ENCODE measurements at places on chromosomes 5 and 9.
A peak's percentile ranks its signal among the peaks of the same experiment; 100 is the strongest.

- no peak for DNase-seq
Measured at GRCh38 chr5:90014420-90014819, 395.1 kb downstream of the CETN3 start.

DNA sequence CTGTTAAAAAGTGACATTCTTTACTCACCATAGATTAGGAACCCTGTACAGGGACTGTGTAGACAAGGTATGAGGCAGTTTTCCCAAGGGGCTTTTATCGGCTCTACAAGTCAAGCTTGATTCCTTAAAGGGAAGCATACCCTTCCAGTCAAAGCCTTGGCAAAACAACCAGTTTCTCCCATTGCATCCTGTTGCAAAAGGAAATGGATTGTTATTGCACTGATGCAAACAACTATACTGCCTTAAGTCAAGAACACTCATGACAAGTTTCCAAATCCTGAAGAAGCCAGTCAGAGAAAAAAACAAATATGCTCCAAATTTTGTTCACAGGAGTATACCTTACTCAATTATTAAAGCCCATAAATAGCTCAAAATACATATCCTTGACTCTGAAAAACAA, 67.5 kb downstream of the RGMB start:
- no peak for DNase-seq

DNA sequence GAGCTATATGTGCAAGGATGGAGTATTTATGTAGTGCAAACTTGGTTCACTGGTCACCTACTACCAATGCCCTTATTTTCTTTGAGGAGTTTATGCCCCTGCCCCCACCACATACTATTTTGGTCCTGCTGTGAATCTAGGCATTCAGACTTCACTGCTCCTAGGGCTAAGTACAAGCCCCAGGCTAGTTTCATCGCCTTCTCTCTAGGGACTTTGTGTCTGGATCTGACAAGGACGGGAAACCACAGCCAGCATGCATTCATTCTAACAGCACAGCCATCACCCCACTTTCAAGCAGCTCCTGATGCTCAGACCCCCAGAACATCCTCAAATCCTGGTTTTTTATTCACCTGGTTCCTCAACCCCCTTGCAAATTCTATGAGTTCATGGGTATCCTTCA, 56.8 kb downstream of the DRD1 start:
- no peak for DNase-seq

GRCh38 chr9:6356441-6356840, 28.3 kb downstream of the TPD52L3 start:
- DNase-seq: no peak

DNA sequence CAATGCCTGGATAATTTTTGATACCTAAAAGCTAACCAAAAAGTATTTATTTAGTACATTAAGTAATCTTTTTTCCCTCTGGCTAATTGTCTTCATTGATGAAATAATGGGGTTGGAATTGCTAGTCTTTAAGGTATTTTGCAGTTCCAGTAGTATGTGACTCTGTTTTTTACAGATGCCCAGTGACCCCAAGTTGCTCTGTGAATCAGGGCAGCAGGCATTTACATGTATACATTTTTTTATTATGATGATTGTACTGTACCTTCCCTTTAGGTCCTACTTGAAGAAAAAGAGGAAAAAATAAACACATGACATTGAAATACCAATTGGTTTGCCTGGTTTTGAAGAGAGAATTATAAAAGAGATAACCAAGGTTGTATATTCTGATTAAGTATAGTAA, 385.5 kb downstream of the ADGRV1 start:
- DNase-seq: no peak

DNA sequence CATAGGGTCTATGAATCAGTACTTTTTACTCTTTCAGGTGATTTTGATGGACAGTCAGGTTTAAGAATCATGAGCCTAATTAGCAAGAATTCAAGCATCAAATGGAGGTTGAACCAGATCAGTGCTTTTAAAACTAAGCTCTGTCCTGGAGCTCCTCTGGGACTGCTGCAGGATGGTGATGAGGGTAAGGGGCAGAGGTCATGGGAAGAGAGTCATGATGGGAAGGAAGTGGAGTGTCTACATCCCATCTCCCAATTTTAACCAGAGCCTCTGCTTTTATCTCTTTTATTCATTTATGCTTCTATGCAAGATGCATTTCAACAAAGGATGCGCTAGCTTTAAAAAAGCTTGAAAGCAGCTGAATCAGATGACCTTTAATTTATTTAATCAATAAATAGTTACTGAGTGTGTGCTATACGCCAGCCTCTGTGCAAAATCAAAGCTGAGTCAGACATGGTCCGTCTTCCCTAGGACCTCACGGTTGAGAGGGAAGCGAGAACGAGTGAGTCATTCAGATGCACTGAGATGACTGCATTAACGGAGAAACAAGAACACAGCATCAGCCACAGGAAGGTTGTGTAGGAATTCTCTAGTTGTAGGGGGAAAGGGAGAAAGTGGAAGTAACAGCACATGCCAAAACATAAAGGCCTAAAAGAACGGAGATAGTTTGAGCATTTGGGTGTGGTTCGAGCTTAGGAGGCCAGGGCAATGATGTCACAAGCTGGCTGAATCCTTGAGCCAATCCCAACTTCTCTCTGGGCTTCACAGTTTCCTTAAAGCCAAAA, 441.6 kb upstream of the BRINP1 start:
- no peak for DNase-seq

DNA sequence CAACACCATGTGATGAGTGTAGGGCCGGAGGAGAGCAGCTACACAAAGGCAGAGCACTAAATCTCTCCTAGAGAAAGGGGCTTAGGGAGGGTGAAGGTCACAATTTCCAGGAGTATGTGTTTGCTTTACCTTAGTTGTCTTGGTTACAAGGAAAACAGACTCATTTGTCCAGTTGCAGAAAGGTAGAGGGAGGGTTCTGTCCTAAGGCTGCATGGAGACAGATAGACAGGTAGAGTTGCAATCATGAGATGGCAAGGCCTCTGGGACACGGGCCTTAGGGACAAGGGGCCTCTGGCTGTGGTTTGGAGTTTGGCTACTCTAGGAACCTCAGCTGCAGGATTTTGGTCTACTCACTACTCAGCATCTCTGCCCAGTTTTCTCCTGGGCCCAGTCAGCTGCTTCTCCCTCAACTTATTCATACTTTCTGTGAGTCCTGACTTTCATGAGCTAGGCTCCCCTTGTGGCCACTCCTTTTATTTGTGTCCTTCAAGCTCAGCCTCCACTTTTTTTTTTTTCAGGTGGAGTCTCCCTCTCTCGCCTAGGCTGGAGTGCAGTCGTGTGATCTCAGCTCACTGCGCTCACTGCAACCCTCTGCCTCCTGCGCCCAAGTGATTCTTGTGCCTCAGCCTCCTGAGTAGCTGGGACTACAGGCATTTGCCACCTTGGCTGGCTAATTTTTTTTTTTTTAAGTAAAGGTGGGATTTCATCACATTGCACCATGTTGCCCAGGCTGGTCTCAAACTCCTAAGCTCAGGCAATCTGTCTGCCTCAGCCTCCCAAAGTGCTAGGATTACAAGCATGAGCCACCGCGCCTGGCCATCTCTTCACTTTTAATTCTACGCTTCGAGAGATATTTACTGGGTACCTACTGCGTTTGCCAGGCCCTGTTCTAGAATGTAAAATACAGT, 76.6 kb downstream of the PTPDC1 start:
- DNase-seq: no peak

DNA sequence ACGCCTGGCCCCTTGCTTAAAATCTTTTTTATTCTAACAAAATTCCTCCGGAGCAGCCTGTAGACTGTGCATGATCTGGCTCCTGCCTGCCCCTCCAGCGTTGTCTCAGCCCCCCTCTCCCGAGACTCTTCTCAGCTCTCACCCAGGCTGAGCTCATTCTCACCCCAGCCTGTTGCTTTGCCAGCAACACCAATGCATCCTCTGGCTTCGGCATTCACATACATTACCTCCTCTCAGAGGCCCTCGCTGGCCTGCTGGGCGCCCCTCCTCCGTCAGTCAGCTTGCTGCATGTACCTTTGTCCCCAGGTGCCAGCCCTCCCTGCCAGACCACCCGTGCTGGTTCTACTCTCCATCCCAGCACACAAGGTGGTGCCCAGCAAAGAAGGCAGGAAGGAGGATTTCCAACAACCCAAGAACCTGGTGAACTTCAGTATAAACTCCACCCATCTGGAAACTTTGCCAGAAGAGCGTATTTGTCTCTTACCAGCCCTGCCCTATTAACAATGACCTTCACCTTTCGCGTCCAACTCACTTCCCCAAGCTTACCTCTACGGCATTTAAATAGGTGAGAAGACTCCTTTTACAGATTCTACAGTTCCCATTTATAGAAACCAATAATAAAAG, 35.0 kb downstream of the MYO10 start:
- DNase-seq: no peak

DNA sequence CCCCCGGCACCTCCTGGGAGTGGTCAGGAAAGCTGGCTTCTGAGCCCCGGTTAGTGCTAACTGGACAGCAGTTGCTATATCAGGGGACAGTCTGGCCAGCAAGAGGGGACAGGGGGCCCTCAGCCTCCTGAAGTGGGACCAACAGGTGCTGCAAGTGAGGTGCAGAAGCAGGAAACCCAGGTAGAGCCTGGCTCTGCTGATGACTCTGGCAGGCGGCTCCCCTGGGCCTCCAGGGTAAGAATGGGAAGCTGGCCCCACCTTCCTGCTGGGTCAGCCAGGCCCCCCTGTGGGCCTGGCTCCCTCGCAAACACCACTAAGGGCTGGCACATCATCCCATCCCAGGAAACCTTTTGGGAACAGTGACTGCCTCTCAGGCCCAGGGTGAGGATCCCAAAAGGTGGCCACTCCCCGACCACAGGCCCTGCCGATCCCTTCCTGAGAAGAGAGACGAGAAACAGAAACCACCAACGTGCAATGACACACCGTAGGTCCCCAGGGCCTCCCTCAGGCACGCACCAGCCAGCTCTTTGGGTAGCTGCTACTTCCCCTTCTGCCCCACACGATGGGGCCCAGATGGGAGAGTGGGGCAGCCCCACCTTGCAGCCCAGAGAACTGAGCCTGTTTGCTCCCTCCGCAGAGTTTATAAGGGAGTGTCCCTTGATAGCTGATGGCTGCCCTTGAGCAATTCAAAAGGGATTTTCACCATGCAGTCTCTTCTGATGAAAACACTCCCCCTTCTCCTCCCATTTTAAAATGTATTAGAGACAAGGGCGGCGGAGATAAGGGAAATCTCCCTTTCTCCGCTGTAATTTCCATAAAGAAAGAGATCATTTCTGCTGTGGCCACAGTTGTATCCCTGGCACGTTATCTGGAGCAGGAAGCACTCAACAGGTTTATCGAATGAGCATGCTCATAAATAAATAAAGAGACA, 76.8 kb downstream of the STK10 start:
- DNase-seq: peak; percentile 97

DNA sequence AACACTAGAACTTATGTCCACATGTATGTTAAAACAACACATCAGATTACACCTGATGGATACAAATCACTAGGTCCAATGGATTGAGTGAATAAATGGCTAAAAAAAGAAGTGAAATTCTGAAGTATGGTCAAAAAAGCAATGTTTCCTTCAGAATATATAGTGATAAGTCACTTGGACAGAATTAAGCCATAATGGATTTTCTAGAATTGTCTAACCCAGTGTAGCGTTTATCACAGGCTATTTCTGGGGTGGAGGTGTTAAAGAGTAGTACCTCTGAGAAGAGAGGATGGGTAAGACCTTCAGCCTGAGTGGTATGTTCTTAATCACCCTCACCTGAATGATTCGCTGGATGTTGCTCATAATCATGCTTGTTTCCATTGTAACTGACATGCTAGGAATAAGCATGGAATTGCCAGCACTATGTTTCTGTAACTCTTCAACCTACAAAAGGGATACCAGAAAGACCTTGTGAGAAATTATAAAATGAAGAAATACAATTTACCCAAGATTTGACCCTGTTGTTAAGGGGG, 33.2 kb downstream of the SLC31A2 start:
- no peak for DNase-seq

- DNase-seq: no peak
Measured at GRCh38 chr5:88691230-88691582, 191.8 kb downstream of the MEF2C start.

DNA sequence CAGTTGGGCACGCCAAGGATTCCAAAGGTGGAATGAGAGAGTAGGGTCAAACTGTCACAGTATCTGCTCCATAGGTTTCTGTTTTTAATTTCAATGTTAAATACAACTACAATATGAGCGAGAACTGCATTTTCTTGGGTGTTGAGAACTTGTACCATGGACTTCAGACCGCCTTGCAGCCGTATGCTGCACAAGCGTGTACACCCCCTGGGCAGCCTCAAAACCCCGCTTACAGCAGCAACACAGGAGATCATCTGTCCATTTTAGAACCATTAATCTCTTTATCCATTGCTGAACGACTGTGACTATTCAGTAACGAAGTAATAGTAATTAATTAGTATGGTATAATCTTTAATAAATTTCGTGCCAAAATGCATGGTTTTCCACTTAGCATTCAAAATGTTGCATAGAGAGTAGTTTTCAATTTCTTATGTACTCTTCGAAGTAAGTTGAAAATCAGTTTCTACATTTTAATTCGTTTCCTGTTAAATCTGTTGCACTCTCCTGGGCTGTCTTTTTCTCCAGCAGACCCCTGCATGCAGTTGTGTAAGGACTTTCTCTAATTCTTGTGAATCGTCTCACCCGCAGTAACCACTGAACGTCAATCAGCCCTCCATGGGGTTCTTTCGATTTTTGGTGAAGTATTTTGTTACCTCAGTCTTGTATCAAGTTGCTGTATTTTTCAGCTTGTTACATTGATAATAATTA, 42.0 kb upstream of the GARNL3 start:
- no peak for DNase-seq

DNA sequence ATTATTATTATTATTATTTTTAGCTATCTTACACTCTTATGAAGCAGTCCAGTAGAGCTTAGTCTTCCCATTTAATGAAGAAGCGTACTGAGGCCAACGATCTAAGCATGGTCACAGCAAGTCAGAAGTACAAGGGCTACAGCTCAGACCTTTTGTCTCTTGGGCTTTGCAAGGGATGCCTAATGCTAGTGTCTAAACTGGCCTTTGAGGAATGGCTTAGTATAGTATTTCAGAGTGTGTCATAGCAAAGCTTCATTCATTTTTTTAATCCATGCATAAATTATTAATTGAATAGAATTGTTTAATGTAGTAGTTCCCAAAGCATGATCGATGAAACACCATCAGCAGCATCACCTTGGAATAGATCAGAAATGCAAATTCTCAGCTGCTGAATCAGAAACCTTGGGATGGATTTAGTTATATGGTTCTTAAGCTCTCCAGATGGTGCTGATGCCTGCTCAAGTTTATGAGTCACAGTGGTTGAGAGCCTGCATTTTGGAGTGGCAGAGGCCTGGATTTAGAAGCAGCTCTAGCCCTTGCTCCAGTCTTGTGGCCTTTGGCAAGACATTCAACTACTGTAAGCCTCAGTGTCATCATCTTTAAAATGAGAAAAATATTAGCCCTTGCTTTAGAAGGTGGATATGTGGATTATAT, 6.1 kb downstream of the IL12B start:
- peak; percentile 17 for DNase-seq

GRCh38 chr9:133371261-133371711, 4.6 kb downstream of the SURF4 start:
- DNase-seq: peak; percentile 54

DNA sequence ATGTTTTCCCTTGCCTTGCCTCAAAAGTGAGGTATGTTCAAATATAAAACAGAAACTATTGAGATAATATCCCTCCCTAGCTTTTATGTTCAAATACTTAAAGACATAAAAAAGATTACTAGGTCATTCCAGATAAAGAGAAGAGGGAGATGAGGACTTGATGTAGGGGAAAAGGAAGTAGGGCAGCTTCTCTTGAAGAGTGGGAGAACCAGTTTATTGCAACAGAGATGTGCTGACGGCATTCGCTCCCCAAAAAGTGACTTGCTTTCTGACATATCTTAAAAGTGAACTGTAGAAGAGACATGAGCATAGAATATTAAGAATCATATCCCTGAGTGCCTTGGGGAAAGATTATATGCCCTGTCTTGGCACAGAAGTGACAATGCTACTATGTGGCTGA, 330.2 kb upstream of the NREP start:
- no peak for DNase-seq
